ENCODE measurements at places on chromosomes 3 and 15.
A peak's percentile ranks its signal among the peaks of the same experiment; 100 is the strongest.

DNA sequence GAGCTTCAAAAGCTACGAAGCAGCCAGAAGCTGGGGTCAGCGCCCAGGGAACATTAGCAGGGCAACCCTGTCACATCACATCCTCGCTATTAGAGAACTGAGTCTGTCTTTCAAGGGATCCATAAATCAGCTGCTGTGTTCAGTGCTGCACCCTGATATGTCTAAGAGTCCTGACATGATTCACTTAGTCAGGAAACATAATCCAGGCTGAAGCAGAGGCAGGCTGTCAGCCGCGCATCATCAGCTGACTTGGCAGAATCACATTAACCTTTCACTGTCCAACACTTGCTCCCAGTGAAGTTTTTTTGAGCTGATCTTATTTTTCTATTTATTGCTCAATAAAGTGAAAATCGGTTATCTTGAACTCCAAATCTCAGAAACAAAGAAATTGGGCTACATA is 23.5 kb downstream of the MYH15 start:
- peak; percentile 17 for DNase-seq

GRCh38 chr3:24351779-24352469 is 142.7 kb downstream of the THRB start:
- no peak for DNase-seq

- no peak for DNase-seq
These were observed 326.3 kb downstream of the ARRDC4 start for GRCh38 chr15:98286831-98287230.

GRCh38 chr3:40179016-40179415 is 130.5 kb upstream of the EIF1B start:
- peak; percentile 61 for DNase-seq

DNA sequence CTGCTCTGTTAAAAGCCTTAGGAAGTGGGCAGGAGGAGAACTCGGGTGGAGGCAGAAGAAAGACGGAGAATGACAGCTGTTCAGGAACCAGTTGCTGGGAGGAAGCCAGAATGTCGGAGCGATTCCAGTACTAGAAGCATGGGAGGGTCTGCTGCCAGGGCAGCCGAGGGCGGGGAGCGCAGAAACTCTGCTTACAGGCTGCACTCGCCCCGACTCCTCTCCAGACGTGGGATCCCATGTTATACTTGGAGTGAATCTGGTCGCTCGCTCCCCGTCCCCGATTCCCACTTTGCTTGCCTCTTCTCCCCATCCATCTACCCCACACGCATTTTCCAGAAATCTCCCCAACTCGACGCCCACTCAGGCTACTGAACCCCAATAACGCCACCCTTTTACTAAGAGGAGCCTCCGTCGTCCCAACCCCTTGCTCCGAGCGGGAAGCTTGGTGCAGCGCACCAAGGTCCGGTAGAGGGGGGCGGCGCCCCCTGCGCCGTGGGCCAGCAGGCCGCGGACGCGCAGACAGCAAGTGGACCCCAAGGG is 665 bp downstream of the GATM start:
- DNase-seq = no peak

- DNase-seq = no peak
These were observed 11.9 kb upstream of the LEKR1 start for GRCh38 chr3:156814295-156814694.

- no peak for DNase-seq
These were observed at the start of gene EPM2AIP1 for GRCh38 chr3:36992806-36993325. EPM2AIP1 (minus strand) TSS chr3:36993131; CDS start chr3:36993077, 54 bp downstream.

GRCh38 chr15:94671858-94672532 is 440.6 kb downstream of the MCTP2 start:
- DNase-seq = peak; percentile 65

DNA sequence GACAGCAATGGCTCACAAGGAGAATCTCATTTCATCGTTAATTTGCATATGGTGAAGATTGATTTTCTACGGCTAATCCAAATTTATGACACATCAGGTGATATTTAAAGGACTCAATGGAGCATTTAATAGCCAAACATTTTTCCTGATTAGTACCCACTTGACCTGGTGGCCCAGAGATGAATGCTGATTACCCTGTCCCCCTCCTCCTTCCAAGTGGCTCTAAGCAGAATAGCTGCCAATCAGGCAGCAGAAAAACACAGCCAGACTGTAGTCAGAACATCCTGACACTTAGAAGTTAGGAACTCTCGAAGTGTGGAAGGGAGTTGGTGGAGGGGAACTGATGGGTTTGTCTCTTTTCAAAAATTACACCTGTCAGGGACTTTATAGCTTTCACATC is 302.5 kb downstream of the ZNF621 start:
- no peak for DNase-seq

DNA sequence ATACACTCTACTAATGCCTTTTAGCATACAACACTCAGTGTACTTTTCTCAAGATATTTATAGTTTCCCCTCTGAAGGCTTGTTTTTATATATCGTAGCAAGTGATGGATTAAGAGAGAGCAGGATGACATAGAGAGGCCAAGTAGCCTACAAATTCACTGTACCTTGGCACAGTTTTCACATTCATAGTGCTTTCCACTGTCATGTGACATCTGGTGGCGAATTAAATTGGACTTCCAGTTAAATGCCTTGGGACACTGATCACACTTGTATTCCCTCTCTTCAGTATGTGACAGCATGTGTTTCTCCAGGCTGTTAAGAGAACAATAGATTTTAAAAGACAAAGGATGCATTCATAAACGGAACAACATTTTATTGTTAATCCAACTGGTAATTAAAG is 541.1 kb downstream of the MECOM start:
- no peak for DNase-seq

DNA sequence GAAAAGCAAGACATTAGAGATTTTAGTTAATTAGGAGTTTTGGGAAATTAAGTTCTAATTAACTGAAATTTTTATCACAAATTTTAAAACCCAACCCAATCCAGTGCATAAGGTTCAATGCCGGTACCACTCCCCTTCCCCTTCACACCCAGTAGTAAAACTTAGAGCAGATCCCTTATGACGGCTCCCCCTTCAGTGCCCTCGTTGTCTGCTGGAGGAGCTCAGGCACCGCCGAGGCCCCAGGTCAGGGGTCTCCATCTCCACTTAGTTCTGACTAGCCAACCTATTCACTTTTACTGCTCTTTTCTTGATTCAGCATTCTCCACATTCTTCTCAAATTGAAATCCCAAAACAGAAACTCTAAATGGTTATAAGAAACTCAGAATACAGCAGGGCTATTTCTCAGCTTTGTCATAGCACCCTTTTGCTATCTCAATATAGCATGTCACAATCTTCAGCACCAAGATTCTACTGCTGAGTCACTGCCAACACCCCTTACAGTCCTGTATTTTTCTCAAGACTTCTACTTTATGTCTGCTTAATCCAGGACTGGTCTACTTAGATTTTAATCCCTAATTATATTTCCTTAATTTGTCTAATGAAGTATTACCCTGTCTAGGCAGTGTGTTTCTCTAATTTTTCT is 39.8 kb downstream of the TUBGCP4 start:
- no peak for DNase-seq

GRCh38 chr3:196012481-196012880 is 69.4 kb downstream of the TFRC start:
- no peak for DNase-seq

- DNase-seq = no peak
These were observed 15.0 kb upstream of the RTP3 start for GRCh38 chr3:46482632-46483350.

DNA sequence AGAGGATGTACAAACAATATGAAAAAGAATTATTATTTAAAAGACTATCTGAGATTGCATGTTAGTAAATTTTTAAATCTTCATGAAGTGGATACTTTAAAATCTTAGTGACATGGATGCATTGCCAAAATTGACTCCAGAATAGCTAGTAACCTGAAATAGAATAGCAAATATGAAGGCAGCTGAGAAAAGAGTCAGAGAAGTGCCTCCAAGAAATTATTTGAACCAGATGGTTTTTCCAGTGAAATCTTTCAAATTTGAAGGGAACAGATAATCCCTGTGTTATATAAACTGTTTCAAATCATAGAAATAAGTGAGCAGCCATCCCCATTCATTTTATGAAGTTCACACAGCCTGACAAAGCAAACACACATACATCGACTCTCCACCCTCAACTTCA is 29.6 kb downstream of the FSIP1 start:
- DNase-seq = no peak

GRCh38 chr3:107524841-107525643 is 2.3 kb downstream of the BBX start:
- DNase-seq = peak; percentile 52

DNA sequence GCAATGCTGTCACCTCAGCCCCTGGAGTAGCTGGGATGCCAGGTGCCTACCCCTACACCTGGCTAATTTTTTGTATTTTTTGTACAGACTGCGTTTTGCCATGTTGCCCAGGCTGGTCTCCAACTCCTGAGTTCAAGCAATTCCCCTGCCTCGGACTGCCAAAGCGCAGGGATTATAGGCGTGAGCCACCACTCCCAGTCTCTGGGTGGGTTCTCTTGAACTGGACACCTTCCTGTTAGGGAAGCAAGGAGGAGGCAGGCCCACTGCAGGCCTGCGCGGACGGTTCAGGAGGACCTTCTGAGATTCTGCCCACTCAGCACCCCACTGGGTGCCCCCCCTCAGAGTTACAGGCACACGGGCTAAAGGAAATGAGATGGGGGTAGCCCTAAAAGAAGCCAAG is 73.8 kb upstream of the HERC1 start:
- no peak for DNase-seq

GRCh38 chr15:67955252-67955651 is 98.9 kb upstream of the PIAS1 start:
- DNase-seq = no peak

DNA sequence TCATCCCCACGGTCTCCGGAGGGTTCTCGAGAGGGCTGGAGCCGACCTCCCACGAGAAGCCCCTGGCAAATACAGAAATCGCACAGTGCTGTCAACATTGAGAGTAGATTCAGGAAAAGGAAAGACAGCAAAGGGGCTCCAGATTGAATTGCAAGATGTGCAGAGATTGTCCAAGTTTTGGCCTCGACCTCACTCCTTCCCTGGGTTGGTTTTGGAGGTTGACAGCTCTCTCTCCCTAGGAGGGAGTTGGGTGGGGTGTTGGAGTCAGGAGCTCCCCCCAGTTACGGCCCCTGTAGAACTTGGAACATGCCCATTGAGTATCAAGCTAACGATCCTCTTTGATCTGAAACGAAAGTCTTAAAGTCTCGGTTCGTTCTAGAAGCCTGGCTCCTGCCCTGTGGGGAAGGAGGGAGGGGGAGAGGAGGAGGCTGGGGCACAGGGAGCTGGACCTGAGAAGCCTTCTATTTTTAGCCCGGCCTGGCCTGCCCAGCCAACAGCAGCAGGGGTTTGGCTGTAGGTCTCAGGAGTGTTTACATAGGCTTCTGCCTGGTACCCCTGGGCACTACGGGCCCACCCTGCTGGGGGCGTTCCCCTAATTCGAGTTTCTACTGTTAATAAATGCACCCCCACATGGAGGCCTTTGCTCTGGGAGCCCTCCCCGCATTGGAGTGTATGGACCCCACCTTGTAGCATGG is 672 bp upstream of the KY start:
- DNase-seq = no peak

GRCh38 chr3:155560135-155560534 is 184.7 kb downstream of the PLCH1 start:
- DNase-seq = no peak

Measured in HEK293T (cell line).